ENCODE measurements at places on chromosomes 5 and 9. TPM values are rescaled to one million over a fixed set of nuclear protein-coding genes. Genes with fewer than 3 reads are reported as not detected.

Gene COL27A1
- total RNA-seq: 4.7 TPM

Gene DNM1
- total RNA-seq: 2.2 TPM

Gene SLC36A2
- total RNA-seq: not detected

Gene ZNF658
- 2.5 TPM for total RNA-seq

Gene ZNF462
- 6.5 TPM for total RNA-seq

Gene ANKRD55
- total RNA-seq: not detected

Gene EPB41L4A
- total RNA-seq: 0.11 TPM

Gene PDE6A
- total RNA-seq: not detected

Gene OLFM1
- 23.4 TPM for total RNA-seq

Gene ST8SIA4
- total RNA-seq: not detected

Gene FOXD4L3
- total RNA-seq: not detected

Gene SYK
- total RNA-seq: not detected

Gene KLHL3
- total RNA-seq: not detected

Gene ANKH
- total RNA-seq: 13.8 TPM

Gene RGS7BP
- 0.03 TPM for total RNA-seq

Gene GABRA1
- not detected for total RNA-seq

Gene POLR3G
- 2.5 TPM for total RNA-seq

Gene SLC22A4
- total RNA-seq: 4.4 TPM

Gene INSL4
- total RNA-seq: 0.81 TPM

Gene CSF2
- total RNA-seq: 0.68 TPM

Gene PCDHGA4
- 1.7 TPM for total RNA-seq

Gene SLC6A7
- total RNA-seq: not detected

Gene EIF4E1B
- total RNA-seq: not detected

Gene AGXT2
- total RNA-seq: not detected

Gene HARS1
- 135 TPM for total RNA-seq

Data from SJSA1 (cell line).